Gastrocnemius medialis (tissue), 4 donors: ENCODE measurements at places on chromosomes 4 and X.
A peak's percentile ranks its signal among the peaks of the same experiment; 100 is the strongest.

DNA sequence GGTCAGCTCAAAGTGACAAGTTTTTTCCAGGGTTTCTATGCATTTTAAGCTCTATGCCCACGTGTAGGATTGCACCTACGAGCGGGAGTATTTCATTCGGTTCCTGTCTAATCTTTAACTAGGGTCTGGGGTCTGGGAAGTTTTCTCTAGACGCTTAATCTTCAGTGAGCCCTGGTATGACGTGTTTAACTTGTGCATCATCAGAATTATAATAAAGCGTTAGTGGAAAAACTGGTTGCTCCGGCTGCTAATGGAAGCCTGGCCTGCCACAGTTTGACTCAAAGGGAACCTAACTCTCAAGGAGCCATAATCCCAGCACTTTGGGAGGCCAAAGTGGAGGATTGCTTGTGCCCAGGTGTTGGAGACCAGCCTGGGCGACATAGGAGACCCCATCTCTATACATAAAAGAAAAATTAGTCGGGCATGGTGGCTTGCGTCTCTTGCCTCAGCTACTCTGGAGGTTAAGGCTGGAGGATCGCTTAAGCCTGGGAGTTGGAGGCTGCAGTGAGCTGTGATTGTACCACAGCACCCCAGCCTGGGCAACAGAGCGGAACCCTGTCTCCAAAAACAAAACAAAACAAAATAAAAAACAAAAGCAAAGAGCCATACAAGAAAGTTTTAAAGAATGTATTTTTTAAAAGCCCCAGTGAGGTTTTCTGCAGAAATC, 30.2 kb downstream of the ARSD start:
- H3K36me3 ChIP-seq = no peaks in the 10 kb centered on the region
- no peak overlapping the region for H3K4me3 ChIP-seq

DNA sequence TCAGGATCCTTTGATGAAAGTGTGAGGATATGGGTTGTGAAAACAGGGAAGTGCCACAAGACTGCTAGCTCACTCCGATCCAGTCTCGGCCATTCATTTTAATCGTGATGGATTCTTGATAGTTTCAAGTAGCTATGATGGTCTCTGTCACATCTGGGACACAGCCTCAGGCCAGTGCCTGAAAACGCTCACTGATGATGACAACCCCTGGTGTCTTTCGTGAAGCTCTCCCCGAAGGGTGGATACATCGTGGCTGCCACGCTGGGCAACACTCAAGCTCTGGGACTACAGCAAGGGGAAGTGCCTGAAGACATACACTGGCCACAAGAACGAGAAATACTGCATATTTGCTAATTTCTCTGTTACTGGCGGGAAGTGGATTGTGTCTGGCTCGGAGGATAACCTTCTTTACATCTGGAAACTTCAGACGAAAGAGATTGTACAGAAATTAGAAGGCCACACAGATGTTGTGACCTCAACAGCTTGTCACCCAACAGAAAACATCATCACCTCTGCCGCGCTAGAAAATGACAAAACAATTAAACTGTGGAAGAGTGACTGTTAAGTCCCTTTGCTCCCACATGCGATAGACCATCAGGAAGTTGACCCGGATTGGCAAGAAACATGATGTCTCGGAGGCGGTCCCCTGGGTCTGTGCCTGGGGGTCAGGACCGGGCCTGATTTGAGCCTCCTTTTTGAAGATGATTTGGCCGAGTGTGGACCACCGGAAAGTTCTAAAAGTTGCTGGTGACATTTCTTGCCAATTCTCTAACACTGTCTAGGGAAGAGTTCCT, 22.2 kb downstream of the LIAS start:
- no peaks in the 10 kb centered on the region for H3K27me3 ChIP-seq
- no peaks in the 10 kb centered on the region for H3K4me1 ChIP-seq
- H3K36me3 ChIP-seq = peaks cover 7% of the 10 kb centered on the region
- H3K4me3 ChIP-seq = no peak overlapping the region

- no peak within 1 kb of the TSS for H3K27ac ChIP-seq
- no peak within 1 kb of the TSS for H3K4me3 ChIP-seq
- no peaks in the 10 kb centered on the region for H3K27me3 ChIP-seq
- peak; percentile 41 for DNase-seq
- H3K36me3 ChIP-seq = no peaks in the 10 kb centered on the region
These were observed at the start of gene PLXNB3 for GRCh38 chrX:153763989-153764755. PLXNB3 (plus strand) TSS chrX:153764249; CDS start chrX:153765536, 1,287 bp downstream.

DNA sequence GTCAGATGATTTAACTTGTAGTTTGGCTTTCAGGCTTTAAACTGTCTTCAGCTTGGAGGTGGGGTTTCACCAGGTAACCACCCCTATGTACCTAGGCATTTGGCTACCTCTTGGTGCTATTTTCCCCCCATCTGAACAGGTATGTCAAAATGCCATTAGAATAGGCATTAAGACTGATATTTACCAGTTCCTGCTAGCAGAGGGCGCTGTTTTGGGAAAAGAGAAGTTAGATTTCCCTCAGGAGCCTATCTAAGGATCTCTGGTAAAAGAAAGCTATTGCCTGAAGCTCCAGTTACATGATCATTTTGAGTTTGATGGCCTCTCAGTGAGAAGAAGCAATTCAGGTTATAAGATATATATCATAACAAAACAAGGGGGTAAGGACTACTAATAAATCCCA, 879.1 kb downstream of the SH3BGRL start:
- H3K27me3 ChIP-seq = no peaks in the 10 kb centered on the region
- DNase-seq = no peak
- no peak overlapping the region for H3K4me3 ChIP-seq
- H3K36me3 ChIP-seq = no peaks in the 10 kb centered on the region
- H3K27ac ChIP-seq = no peak overlapping the region

- no peak overlapping the region for H3K27ac ChIP-seq
- H3K4me1 ChIP-seq = no peaks in the 10 kb centered on the region
- no peak overlapping the region for H3K4me3 ChIP-seq
- no peaks in the 10 kb centered on the region for H3K36me3 ChIP-seq
These were observed 30.3 kb upstream of the CLDN24 start for GRCh38 chr4:183352546-183352945.

DNA sequence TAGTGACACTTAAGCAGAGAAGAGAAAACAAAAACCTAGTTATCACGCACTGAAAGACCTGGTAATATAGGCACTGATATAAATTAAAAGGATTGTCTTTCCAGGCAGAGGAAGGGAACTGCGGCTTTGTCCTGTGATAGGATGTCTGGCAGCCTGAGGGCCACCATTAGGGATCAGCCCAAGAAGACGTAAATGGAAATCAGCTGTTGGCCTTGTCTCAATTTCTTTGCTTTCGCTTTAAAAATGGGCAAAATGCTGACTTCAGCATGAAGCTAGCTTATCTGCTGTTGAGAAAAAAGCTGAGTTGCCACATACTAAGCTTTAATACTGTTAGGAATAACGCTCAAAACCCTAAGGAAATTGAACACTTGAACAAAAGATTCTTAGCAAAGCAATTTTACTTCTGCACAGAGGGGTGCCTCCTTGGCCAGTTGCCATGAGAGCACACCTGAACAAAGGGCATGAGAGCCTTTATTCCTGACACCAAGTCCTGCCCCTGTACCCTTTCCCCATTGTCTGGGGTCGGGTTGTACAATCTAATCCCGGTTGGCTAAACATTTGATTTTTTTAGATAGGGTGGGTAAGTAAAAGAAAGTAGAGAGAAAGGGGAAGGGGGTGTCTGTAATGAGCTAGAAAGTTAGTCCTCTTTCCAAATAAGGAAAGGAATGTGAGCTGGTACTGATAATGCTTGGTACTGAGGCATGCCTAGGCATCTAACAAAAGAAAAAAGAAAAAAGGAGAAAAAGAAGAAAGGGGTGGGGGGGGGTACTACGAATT, 85.1 kb upstream of the UCP1 start:
- no peaks in the 10 kb centered on the region for H3K4me1 ChIP-seq
- no peak overlapping the region for H3K4me3 ChIP-seq
- H3K36me3 ChIP-seq = peaks cover 5% of the 10 kb centered on the region
- H3K27ac ChIP-seq = no peak overlapping the region

- no peak for DNase-seq
- no peak overlapping the region for H3K4me3 ChIP-seq
- no peaks in the 10 kb centered on the region for H3K36me3 ChIP-seq
- H3K4me1 ChIP-seq = peaks cover 52% of the 10 kb centered on the region
These were observed 128.3 kb downstream of the UCHL1 start for GRCh38 chr4:41384992-41385391.

GRCh38 chr4:168731706-168732414, 235.0 kb downstream of the PALLD start:
- no peak for DNase-seq
- no peak overlapping the region for H3K27ac ChIP-seq
- no peaks in the 10 kb centered on the region for H3K36me3 ChIP-seq
- H3K4me1 ChIP-seq = peaks cover 31% of the 10 kb centered on the region

DNA sequence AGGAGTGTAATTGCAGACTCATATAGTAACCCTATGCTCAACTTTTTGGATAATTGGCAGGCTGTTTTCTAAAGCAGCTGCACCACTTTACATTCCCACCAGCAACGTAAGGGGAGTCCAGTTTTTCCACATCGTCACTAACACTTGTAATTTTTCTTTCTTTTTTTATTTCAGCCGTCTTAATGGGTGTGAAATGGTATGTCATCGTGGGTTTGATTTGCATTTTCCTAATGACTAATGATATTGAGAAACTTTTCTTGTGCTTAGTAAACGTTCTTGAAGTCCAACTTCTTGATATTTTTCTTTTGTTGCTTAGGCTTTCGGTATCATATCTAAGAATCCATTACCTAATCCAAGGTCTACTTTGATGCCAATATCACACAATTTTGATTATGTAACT, 95.3 kb upstream of the IL1RAPL1 start:
- no peak for DNase-seq
- H3K4me1 ChIP-seq = no peaks in the 10 kb centered on the region
- no peaks in the 10 kb centered on the region for H3K27me3 ChIP-seq

- no peak overlapping the region for H3K27ac ChIP-seq
- no peak for DNase-seq
- no peaks in the 10 kb centered on the region for H3K36me3 ChIP-seq
These were observed 82.1 kb downstream of the CLDN34 start for GRCh38 chrX:10049236-10049635.

DNA sequence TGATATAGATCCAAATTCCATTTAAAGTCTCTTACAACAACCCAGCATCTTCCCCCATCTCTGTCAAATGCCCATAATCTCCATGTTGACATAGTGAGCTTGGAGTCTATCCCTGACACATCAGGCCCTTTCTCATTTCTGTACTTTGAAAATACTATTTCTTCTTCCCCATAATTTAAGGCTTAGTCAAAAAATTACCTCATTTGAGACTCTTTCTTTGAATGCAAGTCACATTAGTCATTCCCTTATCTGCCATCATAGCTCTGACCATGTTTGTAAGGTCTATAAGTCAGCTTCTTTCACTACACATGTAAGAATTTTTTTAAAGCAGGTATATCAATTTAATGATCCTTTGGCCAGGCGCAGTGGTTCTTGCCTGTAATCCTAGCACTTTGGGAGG, 99.9 kb downstream of the DDX60 start:
- no peak for DNase-seq
- peaks cover 17% of the 10 kb centered on the region for H3K36me3 ChIP-seq
- no peak overlapping the region for H3K27ac ChIP-seq
- no peak overlapping the region for H3K4me3 ChIP-seq
- no peaks in the 10 kb centered on the region for H3K27me3 ChIP-seq
- no peaks in the 10 kb centered on the region for H3K4me1 ChIP-seq

GRCh38 chr4:24794916-24795665, at the start of gene SOD3:
SOD3 (plus strand) TSS chr4:24795573; CDS start chr4:24799522, 3,949 bp downstream.
- no peaks in the 10 kb centered on the region for H3K36me3 ChIP-seq
- peak within 1 kb of the TSS; percentile 65 for H3K27ac ChIP-seq
- H3K4me1 ChIP-seq = peaks cover 19% of the 10 kb centered on the region
- peaks cover 8% of the 10 kb centered on the region for H3K27me3 ChIP-seq
- peak; percentile 48 for DNase-seq
- peak within 1 kb of the TSS; percentile 51 for H3K4me3 ChIP-seq

GRCh38 chr4:168853770-168854169, 156.3 kb downstream of the CBR4 start:
- H3K27ac ChIP-seq = peak overlapping the region; percentile 81
- no peak overlapping the region for H3K4me3 ChIP-seq
- no peak for DNase-seq
- no peaks in the 10 kb centered on the region for H3K27me3 ChIP-seq
- peaks cover 58% of the 10 kb centered on the region for H3K4me1 ChIP-seq
- H3K36me3 ChIP-seq = no peaks in the 10 kb centered on the region

GRCh38 chrX:136745215-136746173, 35.2 kb downstream of the ARHGEF6 start:
- no peak overlapping the region for H3K4me3 ChIP-seq
- no peak for DNase-seq
- H3K36me3 ChIP-seq = no peaks in the 10 kb centered on the region
- peaks cover 67% of the 10 kb centered on the region for H3K4me1 ChIP-seq
- H3K27ac ChIP-seq = peak overlapping the region; percentile 80

GRCh38 chrX:65873385-65873784, 166.5 kb downstream of the VSIG4 start:
- H3K4me3 ChIP-seq = no peak overlapping the region
- no peak for DNase-seq
- no peaks in the 10 kb centered on the region for H3K4me1 ChIP-seq
- H3K27me3 ChIP-seq = no peaks in the 10 kb centered on the region
- no peak overlapping the region for H3K27ac ChIP-seq

- no peak overlapping the region for H3K27ac ChIP-seq
- no peaks in the 10 kb centered on the region for H3K4me1 ChIP-seq
- DNase-seq = peak; percentile 17
- no peaks in the 10 kb centered on the region for H3K36me3 ChIP-seq
- no peak overlapping the region for H3K4me3 ChIP-seq
These were observed 38.2 kb downstream of the EDNRA start for GRCh38 chr4:147518846-147519767.

GRCh38 chr4:42420140-42420539, 22.9 kb downstream of the SHISA3 start:
- peaks cover 32% of the 10 kb centered on the region for H3K36me3 ChIP-seq
- H3K4me1 ChIP-seq = no peaks in the 10 kb centered on the region

DNA sequence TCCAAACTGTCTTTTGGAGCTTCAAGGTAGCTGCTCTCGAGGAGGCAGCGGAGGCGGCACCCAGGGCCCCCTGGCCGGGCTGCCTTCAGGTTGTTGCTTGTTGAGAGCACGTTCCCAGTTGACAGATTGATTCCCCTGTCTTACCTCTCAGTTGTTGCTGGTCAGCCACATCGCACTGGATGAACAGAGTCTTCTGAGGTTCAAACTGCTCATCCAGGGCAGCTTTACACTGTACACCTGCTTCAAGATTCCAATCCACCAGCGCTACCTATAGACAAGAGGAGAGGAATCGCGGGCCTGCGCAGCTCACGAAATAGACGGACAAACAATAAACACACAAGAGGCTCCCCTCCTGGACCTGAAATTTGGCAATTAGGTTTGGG, 497 bp downstream of the HPGD start:
- peaks cover 3% of the 10 kb centered on the region for H3K27me3 ChIP-seq
- H3K27ac ChIP-seq = peak overlapping the region; percentile 30
- H3K4me1 ChIP-seq = no peaks in the 10 kb centered on the region
- DNase-seq = no peak

DNA sequence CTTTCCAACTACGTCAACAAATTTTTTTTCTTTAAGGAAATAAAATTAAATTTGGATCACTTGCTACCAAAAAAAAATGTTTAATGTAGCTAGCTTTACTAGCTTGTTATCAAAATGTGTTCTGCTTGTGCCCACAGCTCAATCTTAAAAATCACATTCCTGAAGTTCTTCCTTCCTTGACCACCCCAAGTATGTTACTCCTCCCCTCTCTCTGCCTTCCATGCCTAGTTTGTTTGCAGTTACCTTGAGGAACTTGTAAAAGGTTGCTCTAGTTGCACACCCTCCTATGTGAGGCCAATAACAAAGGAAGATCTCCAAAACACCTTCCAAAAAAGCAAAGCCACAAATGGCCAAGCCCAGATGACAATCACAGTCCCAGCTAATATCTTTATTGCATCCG, 19.6 kb upstream of the TMEM184C start:
- no peak overlapping the region for H3K4me3 ChIP-seq
- H3K27me3 ChIP-seq = no peaks in the 10 kb centered on the region
- H3K27ac ChIP-seq = no peak overlapping the region
- no peaks in the 10 kb centered on the region for H3K36me3 ChIP-seq
